IPS DF 6.9 (cell line): ENCODE measurements at places on chromosomes 13 and 19.

GRCh38 chr13:94170145-94170571, 309.3 kb downstream of the DCT start:
- no peaks in the 10 kb centered on the region for H3K36me3 ChIP-seq
- H3K27ac ChIP-seq, result no peak overlapping the region
- no peak for DNase-seq
- H3K27me3 ChIP-seq, result no peaks in the 10 kb centered on the region

GRCh38 chr13:52156724-52157261, 2.6 kb downstream of the NEK3 start:
- H3K27ac ChIP-seq, result no peak overlapping the region
- no peaks in the 10 kb centered on the region for H3K27me3 ChIP-seq

DNA sequence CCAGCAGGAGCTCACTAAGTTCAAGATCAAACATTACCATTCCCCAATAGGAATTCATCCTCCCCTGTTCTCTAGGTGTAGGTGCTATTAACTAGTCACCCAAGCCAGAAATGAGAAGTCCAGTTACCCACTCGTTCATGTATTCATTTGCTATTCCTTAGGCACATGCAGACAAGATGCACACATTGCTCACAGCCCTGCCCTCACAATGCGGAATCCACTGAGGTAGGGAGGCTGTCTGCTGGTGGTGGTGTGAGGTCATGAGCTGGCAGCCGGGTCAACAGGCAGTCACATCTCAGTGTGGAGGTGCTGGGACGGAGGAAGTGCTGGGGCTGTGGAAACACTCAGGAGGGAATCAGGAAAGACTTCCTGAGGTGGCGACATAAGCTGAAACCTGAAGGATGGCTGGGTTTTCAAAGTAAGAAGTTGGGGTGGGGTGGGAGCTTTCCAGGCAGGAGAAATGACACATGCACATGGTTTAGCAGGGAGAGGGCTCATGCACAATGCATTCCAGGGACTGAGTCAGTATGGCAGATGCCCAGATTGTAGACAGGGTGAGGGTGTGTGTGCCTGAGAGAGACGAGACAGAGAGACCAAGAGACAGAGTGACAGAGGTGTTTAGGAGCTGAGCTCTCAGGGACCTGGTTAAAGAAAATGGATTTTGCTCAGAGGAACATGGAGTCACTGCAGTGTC, 117.6 kb downstream of the USP12 start:
- H3K27ac ChIP-seq, result no peak overlapping the region
- H3K27me3 ChIP-seq, result no peaks in the 10 kb centered on the region
- H3K4me1 ChIP-seq, result no peaks in the 10 kb centered on the region; the same call in 1 of the 2 replicates
- H3K4me3 ChIP-seq, result no peak overlapping the region
- DNase-seq, result no peak

DNA sequence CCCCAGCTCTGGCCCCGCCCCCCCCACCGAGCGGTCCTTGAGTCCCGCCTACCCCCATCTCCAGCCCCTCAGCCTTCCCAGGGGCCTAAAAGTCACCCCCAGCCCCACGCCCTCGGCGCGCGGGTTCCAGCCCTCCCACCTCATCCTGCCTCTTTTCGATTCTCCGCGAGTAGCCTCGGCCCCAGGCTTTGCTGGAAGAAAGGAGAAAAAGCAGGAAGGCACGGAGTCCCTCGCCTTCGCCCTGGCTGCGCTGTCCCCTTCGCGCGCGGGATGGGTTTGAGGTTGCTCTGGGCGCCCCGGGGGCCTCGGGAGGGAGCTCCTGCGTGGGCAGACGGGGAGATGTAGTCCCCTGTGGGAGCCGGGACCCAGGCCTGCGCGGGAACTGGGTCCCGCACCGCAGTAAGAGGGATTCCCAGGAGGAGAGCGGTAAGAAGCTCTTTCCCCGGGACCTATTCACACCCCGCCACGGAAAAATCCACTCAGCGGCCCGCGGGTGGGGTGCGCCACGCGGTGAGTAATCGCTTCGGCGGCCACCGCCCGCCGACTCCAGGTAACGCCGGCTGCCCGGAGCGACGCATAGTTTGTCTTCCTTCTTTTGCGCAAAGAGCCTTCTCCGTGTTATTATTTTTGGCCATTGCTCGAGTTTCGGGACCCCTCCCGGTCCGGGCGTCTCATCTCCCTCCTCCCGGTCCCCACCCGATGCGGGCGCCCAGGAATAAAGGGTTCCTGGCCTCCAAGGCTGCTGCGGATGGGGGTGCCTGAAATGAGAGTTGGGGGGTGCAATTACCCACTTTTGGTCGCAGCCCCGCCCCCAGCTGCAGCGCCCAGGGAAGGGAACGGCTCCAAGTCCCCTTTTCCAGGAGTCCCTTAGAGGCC, 865 bp upstream of the CRLF1 start:
- no peak for DNase-seq
- H3K4me1 ChIP-seq, result peaks cover 15% of the 10 kb centered on the region
- no peaks in the 10 kb centered on the region; the same call in 1 of the 2 replicates for H3K36me3 ChIP-seq

- peaks cover 10% of the 10 kb centered on the region for H3K4me1 ChIP-seq
- no peaks in the 10 kb centered on the region for H3K36me3 ChIP-seq
- DNase-seq, result no peak
- no peak overlapping the region for H3K27ac ChIP-seq
- peak overlapping the region; percentile 85; the same call in 1 of the 2 replicates for H3K4me3 ChIP-seq
Measured at GRCh38 chr19:1942934-1943555, 2.1 kb downstream of the CSNK1G2 start.

DNA sequence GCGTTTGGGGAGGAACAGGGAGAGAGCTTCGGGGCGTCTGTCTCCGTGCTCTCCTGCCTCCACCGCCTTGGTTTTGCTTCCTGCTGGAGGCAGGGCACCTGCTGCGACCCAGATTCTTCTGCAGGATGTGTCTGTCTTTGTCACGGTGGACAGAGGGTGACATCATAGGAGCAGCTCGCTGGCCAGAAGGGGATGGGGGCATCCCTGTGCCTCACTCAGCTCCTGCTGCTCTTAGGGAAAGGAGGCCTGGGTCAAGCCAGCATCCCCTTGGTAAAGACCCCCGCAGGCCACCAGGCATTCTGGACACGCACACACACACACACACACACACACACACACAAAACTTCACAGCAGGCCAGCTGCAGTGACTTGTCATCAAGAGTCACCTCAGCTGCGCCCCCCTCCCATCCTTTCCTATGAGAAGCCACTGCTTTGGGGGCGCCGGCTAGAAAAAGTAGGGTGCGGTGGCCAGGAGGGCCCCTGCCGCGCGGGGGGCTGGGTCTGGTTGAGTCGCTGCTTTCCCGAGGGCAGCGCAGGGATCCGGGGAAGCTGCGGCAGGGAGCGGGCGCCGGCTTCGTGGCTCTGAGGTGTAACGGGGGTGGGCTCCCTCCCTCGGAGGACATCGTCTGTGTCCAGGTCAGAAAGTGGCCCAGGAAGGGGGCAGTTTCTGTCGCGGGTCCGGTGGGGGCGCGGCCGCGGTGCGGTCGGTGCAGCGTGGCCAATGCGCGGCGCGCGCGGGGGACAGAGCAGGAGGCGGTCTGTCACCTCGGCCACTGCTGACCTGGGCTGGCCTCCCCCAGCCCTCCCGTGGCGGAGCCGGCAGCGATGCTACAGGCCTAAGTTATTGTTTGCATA, 15.8 kb upstream of the NPAS1 start:
- peaks cover 4% of the 10 kb centered on the region for H3K4me1 ChIP-seq
- H3K27ac ChIP-seq, result no peak overlapping the region

GRCh38 chr19:7706188-7706954, 4.4 kb upstream of the FCER2 start:
- no peaks in the 10 kb centered on the region for H3K4me1 ChIP-seq
- H3K27me3 ChIP-seq, result no peaks in the 10 kb centered on the region
- no peak overlapping the region for H3K27ac ChIP-seq
- H3K36me3 ChIP-seq, result no peaks in the 10 kb centered on the region
- no peak overlapping the region for H3K4me3 ChIP-seq

GRCh38 chr13:109144693-109145437, 515.5 kb downstream of the MYO16 start:
- H3K4me1 ChIP-seq, result no peaks in the 10 kb centered on the region
- H3K27ac ChIP-seq, result no peak overlapping the region
- no peak overlapping the region for H3K4me3 ChIP-seq
- no peaks in the 10 kb centered on the region for H3K27me3 ChIP-seq

DNA sequence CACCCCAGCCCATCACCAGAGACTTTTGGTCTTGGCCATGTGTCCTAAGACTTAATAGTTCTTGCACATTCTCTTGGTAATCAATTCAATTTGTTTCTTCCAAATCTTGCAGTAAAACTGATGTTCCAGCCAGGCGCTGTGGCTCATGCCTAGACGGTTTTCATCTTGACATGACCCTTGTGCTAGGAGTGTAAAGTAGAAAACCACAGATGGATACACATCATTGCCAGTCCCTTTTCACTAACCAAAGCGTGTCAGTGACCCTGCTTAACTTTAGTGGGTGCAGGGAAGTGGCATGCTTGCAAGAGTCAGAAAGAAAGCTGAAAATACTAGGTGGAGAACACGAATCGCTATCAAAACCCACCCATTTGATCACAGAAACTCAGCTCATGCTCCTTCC, 18.0 kb upstream of the CD70 start:
- DNase-seq, result no peak
- H3K27ac ChIP-seq, result no peak overlapping the region
- no peaks in the 10 kb centered on the region for H3K4me1 ChIP-seq
- no peaks in the 10 kb centered on the region for H3K27me3 ChIP-seq

DNA sequence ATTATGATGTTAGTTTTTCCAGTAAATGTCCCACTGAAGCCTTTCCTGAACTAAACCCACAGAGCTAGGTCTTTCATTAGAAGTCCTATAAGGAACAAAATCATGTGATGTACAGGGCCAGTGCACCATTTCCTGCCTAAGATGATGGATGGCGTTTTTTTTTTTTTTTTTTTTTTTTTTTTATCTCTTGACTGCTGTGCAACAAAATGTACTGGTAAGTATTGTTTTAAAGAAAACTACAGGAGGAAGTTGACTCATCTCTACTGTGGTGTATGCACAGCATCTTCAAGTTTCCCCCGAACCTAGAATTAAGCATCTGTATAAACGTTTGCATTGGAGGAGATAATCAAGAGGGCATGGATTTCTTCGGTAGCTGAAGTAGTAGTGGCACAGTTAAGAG, 197.5 kb downstream of the NBEA start:
- H3K36me3 ChIP-seq, result no peaks in the 10 kb centered on the region
- H3K27me3 ChIP-seq, result no peaks in the 10 kb centered on the region
- no peak for DNase-seq
- no peaks in the 10 kb centered on the region for H3K4me1 ChIP-seq
- H3K27ac ChIP-seq, result no peak overlapping the region
- H3K4me3 ChIP-seq, result no peak overlapping the region

- peaks cover 4% of the 10 kb centered on the region for H3K4me1 ChIP-seq
- DNase-seq, result no peak
- peak overlapping the region; percentile 92 for H3K4me3 ChIP-seq
- H3K27ac ChIP-seq, result no peak overlapping the region
Measured at GRCh38 chr13:99969453-99969918, 2.1 kb downstream of the ZIC5 start.

- no peak for DNase-seq
- H3K4me1 ChIP-seq, result no peaks in the 10 kb centered on the region
- H3K4me3 ChIP-seq, result peak overlapping the region; percentile 23; the same call in 1 of the 2 replicates
- H3K27ac ChIP-seq, result no peak overlapping the region
- H3K36me3 ChIP-seq, result no peaks in the 10 kb centered on the region
Measured at GRCh38 chr19:7799640-7800355, 30.2 kb upstream of the EVI5L start.

DNA sequence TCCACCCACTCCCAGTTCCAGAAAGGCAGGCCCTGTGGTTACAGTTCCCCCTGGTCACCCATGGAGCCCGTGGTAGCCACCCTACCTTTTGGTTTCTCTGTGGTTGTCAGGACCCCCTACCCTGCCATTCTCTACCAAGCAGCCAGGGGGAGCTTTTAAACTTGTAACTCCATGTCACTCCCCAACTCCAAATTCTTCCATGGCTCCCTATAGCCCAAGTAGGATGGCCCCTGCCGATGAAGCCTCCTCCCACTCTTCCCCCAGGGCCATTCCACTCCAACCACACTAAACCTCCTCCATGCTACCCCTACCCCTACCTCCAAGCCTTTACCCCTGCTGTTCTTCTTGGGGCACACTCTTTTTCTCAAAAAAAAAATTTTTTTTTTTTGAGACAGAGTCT, 2.2 kb downstream of the S1PR2 start:
- no peak overlapping the region for H3K27ac ChIP-seq
- H3K36me3 ChIP-seq, result 0 out of 2 replicates have a peak, but pooled peaks cover 4% of the 10 kb centered on the region
- H3K27me3 ChIP-seq, result no peaks in the 10 kb centered on the region
- H3K4me1 ChIP-seq, result no peaks in the 10 kb centered on the region; the same call in 1 of the 2 replicates
- DNase-seq, result no peak
- H3K4me3 ChIP-seq, result no peak overlapping the region

GRCh38 chr13:48096670-48097069, 1.8 kb upstream of the MED4 start:
- no peak overlapping the region for H3K27ac ChIP-seq
- no peak overlapping the region for H3K4me3 ChIP-seq
- DNase-seq, result no peak
- no peaks in the 10 kb centered on the region for H3K27me3 ChIP-seq
- no peaks in the 10 kb centered on the region; the same call in 1 of the 2 replicates for H3K4me1 ChIP-seq

DNA sequence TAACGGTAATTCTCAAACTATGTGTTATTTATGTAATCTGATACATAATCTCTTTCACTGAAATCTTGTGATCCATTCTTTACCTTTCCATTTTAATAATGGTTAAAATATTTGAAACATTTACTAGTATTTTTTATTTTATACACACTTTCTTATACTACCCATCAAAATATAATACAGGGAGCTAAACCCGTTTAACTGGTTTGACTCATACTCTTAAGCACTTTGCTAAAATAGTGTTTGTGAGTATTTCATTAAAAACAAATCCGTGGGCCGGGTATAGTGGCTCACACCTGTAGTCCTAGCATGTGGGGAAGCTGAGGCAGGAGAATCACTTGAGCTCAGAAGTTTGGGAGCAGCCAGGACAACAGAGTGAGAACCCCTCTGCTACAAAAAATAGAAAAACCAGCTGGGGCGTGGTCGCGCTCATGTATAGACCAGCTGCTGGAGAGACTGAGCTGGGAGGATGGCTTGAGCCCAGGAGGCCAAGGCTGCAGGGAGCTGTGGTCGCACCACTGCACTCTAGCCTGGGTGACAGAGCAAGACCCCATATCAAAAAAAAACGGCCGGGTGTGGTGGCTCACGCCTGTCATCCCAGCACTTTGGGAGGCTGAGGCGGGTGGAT, 43.8 kb upstream of the DCUN1D2 start:
- H3K27me3 ChIP-seq, result no peaks in the 10 kb centered on the region
- peaks cover 13% of the 10 kb centered on the region for H3K36me3 ChIP-seq
- no peak overlapping the region for H3K27ac ChIP-seq
- DNase-seq, result no peak
- no peaks in the 10 kb centered on the region for H3K4me1 ChIP-seq

- no peaks in the 10 kb centered on the region for H3K4me1 ChIP-seq
- no peaks in the 10 kb centered on the region for H3K27me3 ChIP-seq
- no peak overlapping the region for H3K27ac ChIP-seq
- no peak overlapping the region for H3K4me3 ChIP-seq
Measured at GRCh38 chr19:16375157-16375935, 50.7 kb downstream of the KLF2 start.
